ENCODE measurements at places on chromosomes 1 and 21.

- DNase-seq, result no peak
Observed at GRCh38 chr1:240294566-240294965, 202.9 kb downstream of the FMN2 start.

DNA sequence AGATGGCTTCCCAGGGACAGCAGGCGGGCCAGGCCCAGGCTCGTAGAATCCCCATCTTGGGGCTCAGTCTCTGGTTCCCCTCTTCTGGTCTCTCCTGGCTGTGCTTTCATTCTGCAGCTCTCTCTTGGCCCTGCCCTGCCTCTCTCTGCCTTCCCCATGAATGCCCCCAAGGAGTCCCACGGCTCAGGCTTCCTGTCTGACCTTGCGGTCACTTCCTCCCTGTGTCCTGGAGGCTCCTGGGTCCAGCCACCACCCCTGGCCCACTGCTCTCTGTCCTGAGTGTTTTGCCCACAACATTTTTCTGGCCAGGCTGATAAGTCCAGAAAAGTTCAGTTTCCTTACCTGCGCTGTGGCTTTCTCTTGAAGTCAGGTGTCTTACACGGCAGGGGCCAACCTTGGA lies 29.1 kb downstream of the PIGP start:
- DNase-seq, result no peak

- DNase-seq, result no peak
Observed at GRCh38 chr1:23282957-23283356, 61.1 kb downstream of the HNRNPR start.

DNA sequence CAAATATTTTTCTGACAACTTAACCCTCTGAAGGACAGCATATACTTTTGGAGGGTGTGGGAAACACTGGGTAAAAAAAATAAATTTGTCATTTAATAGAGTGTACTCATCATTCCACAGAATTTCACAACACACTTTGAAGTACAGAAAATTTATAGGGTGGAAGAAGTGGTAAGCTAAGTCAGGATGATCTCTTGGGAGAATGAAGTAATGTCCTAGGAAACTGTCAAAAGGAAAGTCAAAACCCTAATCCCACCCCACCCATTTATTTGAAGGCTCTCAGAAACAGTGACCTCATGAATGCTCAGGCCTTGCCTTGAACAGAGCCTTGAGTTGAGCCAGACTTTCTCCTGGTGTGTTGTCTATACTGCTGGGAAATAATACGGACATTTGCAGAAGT lies 7.3 kb upstream of the UAP1 start:
- DNase-seq, result no peak

DNA sequence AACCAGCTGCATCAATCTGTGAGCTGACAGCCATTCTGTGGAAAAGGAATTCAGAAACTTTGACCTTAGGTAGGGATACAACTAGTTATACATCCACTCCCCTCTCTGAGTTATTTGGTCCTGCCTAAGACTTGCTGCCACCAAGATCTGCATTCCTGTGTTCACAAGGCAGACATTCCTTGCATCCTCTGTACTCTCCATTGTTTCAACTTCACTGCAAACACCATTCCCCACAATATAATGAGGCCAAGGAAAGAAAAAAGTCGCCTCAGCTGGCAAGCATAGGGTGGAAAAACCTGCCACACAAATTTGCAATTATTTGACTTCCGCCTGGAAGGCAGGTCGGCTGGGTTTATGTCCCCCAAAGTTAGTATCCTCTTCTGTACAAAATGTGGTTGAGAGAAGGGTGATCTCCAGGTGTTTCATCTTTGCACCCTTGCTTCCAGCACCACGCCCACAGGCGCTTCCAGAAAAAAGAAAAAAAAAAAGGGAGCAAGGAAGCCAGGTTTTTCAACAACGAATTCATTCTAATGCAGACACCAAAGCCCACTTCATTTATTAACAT lies 676 bp upstream of the CTTNBP2NL start:
- no peak for DNase-seq

GRCh38 chr1:159282118-159282517 lies 20.0 kb upstream of the FCER1A start:
- no peak for DNase-seq

- no peak for DNase-seq
Observed at GRCh38 chr1:33147997-33148314, 33.9 kb downstream of the TRIM62 start.

DNA sequence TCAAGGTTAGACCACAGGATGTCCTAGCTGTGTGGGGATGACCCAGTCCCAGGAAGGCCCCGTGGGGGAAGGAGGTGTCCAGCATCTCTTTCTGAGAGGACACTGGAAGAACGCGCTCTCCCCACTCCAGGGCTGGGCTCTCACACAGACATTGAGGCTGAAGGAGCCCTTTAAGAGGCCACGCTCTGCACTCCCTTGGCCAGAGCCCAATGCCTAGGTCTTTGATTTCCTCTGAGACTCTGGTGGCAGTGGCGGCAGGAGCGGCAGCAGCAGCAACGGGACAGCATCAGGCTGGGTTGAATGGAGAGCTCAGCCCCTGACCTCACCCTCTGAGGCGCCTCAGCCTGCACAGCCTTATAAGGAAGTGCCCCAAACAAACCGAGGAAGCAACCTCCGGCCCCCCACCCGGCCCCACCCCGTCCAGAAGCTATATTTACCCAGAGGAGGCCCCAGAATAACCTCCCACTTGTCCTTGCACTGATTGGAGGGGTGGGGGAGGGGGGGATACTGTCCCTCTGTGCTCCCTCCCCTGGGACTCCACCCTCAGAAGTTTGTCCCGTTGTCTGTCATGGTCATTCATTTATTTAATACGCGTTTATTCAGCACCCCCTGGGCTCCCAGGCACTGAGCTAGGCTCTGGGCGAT lies 12.3 kb downstream of the NES start:
- peak; percentile 78 for DNase-seq

DNA sequence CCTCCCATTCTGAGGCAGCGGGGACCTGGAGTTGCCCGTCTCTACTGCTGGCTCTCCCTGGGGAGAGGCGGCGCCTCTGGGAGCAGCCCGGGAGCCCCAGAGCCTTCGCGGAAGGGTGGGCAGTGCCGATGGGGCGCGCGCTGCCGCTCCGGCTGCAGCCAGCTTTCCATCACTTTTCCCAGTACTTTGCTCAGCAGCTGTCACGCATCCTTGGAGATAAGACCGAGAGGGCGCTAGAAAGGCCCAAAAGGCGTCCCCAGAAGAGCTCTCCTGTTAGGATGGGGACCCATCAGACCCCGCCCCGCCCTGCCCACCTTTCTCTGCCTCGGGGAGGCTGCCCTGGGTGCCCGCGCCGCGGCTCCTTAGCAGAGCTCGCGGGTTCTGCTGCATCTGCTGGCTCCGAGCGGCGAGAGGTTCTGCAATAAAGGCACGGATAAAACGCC lies 534 bp downstream of the KCNH1 start:
- no peak for DNase-seq

DNA sequence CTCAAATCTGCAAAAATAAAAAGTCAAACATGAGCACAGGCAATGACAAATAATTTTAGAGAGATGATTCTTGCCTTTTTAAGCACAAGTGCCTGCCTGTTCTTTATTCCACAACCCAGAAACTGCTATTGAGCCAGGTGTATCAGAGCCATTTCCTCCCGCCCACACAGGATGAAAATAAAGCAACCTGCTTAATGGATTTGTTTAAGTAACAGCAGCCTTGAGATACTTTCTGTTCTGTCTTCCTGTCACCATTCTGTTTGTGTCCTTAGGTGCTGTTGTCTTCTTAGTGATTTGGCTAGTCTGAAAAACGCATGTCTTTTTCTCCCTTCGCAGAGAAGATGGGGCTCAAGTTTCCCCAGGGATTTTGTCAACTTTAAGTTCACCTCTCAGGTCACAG lies 11.4 kb downstream of the RPE65 start:
- no peak for DNase-seq

GRCh38 chr1:45304311-45305081 lies 22.2 kb upstream of the HPDL start:
- DNase-seq, result peak; percentile 95

- DNase-seq, result no peak
Observed at GRCh38 chr1:248810727-248811513, 14.8 kb downstream of the SH3BP5L start.
